ENCODE measurements at places on chromosomes 7 and 10. TPM values are rescaled to one million over a fixed set of nuclear protein-coding genes. Genes with fewer than 3 reads are reported as not detected.

TMEM225B gene
- not detected for total RNA-seq

VPS41 gene
- total RNA-seq, result 15.3 TPM

THSD7A gene
- 0.75 TPM for total RNA-seq

FOXL3 gene
- not detected for total RNA-seq

HOXA4 gene
- total RNA-seq, result 1.7 TPM

BMPER gene
- total RNA-seq, result 1.7 TPM

HOXA2 gene
- 0.88 TPM for total RNA-seq

ECHDC3 gene
- 478 TPM for total RNA-seq

LBX1 gene
- total RNA-seq, result 13.4 TPM

KCNIP2 gene
- 2.4 TPM for total RNA-seq

AKR1C1 gene
- total RNA-seq, result 210 TPM

ATP6V1F gene
- 84.4 TPM for total RNA-seq

ZC3HAV1L gene
- 2.2 TPM for total RNA-seq

DNA sequence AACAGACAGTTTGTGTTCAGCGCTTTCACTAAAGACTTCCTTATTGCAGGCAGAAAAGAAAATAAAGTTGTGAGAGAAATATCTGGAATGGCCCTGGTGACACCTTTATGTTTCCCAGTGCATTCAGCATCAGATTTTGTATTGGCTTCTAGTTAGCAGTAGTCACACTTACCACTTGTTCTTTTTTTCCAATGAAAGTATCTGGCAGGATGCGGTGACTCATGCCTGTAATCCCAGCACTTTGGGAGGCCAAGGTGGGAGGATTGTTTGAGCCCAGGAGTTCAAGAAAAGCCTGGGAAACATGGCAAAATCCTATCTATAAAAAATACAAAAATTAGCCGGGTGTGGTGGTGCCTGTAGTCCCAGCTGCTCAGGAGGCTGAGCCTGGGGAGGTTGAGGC is 649.6 kb downstream of the LRMDA start:
- DNase-seq, result no peak

GRCh38 chr7:75915416-75916156 is 631 bp downstream of the POR start:
- no peak for DNase-seq

DNA sequence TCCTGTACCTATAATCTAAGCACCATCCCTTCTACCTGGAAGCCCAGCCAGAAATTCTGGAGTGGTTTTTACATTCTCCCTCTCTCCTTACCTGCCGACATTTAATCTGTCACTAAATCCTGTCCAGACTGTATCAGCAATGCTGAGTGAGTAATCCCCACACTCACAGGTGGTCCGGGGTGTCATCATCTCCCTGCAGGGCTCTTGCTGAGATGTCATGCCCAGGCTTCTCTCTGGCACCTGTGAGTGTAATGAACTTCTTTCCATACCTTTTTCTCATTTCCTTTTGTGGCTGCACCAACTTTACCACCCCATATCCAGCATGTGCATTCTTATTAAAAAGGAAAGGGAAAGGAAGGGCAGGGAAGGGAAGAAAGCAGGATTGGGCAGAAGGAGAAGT is 355.2 kb downstream of the CCSER2 start:
- DNase-seq, result no peak

- DNase-seq, result no peak
Observed at GRCh38 chr7:81583882-81584533, 185.8 kb downstream of the HGF start.

GRCh38 chr10:6202684-6203330 is at the start of gene PFKFB3:
Gene PFKFB3, plus strand, starts transcription at chr10:6202932. Its CDS starts 329 bp downstream, at chr10:6203261.
- peak; percentile 95 for DNase-seq

GRCh38 chr10:1003884-1004670 is 15.8 kb downstream of the GTPBP4 start:
- DNase-seq, result no peak

DNA sequence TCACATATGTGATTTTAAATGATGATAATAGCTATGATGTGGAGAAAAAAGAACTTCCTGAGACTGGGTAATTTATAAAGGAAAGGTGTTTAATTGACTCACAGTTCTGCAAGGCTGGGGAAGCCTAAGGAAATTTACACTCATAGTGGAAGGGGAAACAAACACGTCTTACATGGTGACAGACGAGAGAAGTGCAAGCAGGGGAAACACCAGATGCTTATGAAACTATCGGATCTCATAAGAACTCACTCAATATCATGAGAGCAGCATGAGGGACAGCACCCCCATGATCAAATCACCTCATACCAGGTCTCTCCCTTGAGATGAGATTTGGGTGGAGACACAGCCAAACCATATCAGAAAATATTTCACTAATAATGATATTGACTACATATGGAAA is 4.1 kb upstream of the LIPN start:
- no peak for DNase-seq

DNA sequence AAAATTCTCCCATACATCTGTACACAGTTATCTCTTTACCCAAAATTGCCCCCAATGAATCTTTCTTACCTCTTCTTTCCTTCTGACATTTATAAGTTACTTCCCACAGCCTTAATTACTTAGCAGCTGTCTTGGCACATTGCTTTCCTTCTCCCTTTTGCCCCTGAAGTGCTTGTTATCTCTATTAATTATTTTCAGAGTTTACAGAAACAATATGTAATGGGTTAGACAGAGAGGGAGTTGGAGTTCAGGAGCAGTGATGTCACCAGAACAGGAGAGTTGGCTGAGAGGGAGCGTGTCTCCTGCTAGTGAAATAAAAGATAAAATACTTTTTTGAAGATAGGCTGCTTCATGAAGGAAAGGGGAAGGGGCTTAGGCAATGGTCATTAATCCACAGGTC is 57.4 kb downstream of the ITGB8 start:
- DNase-seq, result no peak

- DNase-seq, result no peak
Observed at GRCh38 chr10:23965123-23965522, 243.8 kb upstream of the KIAA1217 start.

- no peak for DNase-seq
Observed at GRCh38 chr10:49363309-49364031, 32.4 kb downstream of the DRGX start.

DNA sequence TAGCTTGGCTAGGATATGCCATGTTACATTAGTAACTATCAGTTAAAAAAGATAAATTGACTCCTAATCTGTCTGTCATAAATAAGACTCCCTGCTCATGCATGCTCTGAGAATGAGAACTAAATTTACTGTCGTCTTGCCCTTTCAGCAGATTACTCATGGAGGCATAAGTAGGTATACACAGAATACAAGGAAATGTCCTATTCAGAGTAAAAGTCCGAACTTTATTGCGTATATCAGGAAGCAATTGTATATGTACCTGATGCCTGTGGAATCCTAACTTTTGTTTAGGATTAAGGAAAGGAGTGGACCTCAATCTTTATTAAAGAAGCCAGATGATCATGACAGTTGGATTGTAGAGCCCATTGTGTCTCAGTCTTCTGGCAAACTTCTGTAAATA is 118.6 kb downstream of the THSD7A start:
- no peak for DNase-seq

DNA sequence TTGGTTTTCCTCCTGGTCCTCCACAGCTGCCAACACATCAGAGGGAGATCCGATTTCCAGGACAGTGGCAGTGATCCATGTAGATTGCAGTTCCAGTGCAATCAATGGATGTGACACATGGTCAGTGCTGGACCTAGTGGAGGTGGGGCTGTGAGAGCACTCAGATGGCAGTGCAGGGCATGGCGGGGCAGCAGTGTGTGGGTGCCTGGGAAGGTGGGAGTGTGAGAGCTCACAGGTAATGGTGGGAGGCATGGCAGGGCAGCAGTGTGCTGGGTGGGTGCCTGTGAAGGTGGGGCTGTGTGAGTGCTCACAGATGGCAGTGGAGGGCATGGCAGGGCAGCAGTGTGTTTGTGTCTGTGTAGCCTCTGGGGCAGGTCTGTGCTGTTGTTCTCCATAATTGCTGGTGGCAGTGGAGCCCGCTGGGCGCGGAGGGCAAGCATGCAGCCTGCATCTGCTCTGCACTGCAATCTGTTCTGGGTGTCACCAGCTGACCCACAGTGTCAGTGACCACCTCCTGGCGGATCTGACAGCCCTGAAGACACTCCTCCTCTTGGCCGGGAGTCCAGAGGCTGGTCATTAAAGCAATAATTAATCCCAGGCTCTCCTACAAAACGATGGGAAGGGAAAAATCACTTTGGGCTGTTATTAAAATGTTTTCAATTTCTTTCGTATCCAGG is 8.6 kb upstream of the ADARB2 start:
- DNase-seq, result no peak

GRCh38 chr7:22724861-22725260 is 2.1 kb upstream of the IL6 start:
- DNase-seq, result no peak

DNA sequence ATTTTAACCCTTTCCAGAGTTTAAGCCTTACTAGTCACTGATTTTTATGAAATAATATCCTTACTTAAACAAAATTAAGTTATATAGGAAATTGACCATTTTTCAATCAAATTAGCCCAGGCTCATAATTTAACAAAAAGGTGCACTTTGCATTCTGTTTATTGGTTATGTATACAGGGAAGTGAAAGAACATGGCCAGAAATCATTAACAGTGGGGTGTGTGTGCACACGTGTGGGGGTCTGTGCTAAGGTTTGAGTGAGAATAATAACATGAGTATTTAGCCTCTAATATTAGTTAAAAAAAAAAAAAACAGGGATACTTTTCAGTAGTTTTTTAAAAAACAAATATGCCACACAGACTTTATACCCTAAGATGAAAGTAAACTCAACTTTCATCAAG is 510.5 kb upstream of the PFKP start:
- DNase-seq, result no peak

DNA sequence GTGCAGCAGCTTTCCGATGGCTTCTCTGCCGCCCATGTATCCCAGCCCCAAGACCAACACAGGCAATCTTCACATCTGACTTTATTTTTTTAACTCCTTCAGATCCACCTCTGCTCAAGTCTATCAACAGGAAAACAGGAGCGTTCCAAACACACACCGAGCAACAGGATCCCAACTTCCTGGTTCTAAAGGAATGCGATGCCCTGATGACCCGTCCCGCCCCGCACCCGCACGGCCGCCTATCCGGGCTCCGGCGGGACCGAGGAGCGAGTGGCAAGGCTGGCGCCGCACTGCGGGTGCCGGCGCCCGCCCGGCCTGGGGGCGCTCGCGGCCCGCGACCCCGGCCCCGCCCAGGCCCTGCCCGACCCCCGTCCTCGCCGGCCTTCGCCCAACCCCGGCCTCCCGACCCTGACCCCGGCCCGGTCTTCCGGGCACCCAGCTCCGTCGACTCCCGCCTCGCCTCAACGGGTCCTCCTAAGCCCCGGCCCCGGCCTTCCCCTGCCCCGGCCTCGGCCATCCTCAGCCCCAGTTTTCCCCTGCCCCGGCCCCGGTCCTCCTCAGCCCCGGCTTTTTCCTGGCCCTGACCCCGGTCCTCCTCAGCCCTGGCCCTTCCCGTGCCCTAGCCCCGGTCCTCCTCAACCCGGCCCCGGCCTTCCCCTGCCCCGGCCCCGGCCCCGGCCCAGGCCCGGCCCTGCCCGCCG is 730 bp downstream of the LARP4B start:
- DNase-seq, result peak; percentile 34

DNA sequence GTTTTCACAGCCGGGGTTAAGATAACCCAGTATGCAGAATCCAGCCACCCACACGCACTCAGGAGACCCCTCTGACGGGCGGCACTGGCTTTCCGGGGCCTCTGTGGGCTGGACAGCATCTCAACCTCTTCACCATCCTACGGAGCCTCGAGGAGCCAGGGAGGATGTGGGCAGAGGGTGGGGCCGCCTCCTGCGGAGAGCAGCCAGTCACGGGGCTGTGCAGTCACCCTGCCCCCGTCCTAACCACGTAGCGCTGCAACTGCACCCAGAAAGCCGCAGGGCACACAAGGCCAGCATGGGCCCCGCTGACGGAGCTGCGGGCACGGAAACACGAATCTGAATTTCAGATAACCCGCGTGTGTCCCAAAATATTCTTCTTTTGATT is 270.3 kb downstream of the ELFN1 start:
- DNase-seq, result peak; percentile 23

GRCh38 chr10:15321431-15322341 is 49.4 kb downstream of the FAM171A1 start:
- DNase-seq, result no peak

DNA sequence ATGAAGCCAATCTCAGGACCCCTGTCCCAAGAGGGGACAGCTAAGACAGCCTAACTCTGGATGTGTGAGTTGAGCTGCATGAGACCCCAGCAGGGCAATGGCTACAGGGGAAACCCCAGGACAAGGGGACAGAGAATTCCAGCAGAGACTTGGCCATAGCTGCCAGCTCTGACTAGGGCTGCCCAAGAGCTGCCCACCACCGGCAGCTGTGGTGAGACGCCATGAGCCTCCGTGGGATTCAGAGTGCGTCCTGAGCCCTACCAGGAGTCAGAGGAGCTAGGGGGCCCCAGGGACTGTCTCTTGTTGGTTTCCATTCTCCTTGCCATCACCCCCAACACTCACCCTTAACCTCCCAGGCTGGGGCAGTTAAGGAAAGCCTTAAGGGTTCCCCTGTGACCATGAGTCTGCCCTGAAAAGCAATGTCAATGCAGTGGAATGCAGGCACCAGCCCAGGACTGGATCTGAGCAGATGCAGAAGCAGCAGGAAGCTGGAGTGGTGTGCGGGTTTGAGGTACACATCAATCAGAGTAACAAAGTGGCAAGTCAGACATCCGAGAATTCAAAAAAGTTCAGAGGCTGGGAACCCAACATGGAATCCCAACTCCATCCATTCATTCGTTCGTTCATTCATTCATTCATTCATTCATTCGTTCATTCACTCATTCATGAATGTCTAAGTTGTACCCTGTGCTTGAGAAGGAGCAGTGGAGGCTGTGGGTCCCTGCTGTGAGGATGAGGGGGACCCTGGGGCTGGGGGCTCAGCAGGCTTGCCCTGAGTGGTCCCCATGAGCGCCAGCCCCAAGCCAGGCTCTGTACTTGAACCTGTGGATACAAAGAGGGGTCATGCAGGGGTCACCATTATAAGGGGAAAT is 52.9 kb downstream of the C10orf120 start:
- DNase-seq, result no peak

DNA sequence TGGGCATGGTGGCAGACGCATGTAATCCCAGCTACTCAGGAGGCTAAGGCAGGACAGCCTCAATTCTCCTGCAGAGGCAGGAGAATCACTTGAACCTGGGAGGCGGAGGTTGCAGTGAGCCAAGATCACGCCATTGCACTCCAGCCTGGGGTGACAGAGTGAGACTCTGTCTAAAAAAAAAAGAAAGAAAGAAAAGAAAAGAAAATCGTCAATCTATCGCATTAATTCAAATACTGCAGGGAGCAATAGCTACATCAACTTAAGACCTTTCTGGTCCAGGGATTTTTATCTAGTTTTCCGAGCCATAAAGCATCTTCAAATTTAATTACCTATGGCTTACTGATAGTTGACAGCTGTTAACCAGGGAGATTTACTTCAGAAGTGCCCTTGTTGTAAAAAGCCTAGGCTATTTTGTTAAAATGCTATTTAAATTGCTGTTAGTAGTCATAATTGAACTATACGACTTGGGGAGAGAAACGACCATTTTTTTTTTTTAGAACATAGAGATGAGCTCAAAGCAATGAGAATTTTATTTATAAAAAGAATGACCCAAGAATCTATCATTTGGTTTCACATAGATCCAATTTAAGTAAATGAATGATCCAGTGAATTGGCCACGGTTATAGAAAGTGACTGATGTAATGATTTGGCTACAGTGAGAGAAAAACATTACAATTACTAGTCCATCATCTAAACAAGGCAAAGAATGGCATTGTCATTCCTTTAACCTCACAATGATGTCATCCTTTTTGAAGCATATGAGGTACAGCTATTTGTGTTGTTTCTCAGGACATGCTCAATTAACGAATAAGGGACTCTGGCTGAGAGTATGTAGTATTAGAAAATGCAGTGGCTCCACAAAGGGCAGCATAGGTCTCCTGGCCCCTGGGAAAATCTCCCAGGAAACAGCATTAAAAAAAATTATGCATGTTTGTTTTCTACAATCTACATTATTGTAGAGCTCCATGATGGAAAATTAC is 85.3 kb downstream of the SEMA3C start:
- DNase-seq, result no peak
